D341Med (cell line): ENCODE measurements at places on chromosomes 6 and 20.

- DNase-seq = no peak
Observed at GRCh38 chr6:159540152-159540551, 152.9 kb downstream of the SOD2 start.

- DNase-seq = no peak
Observed at GRCh38 chr6:151018911-151019782, 153.6 kb downstream of the MTHFD1L start.

- no peak for DNase-seq
Observed at GRCh38 chr6:155528982-155529453, 73.4 kb upstream of the NOX3 start.

DNA sequence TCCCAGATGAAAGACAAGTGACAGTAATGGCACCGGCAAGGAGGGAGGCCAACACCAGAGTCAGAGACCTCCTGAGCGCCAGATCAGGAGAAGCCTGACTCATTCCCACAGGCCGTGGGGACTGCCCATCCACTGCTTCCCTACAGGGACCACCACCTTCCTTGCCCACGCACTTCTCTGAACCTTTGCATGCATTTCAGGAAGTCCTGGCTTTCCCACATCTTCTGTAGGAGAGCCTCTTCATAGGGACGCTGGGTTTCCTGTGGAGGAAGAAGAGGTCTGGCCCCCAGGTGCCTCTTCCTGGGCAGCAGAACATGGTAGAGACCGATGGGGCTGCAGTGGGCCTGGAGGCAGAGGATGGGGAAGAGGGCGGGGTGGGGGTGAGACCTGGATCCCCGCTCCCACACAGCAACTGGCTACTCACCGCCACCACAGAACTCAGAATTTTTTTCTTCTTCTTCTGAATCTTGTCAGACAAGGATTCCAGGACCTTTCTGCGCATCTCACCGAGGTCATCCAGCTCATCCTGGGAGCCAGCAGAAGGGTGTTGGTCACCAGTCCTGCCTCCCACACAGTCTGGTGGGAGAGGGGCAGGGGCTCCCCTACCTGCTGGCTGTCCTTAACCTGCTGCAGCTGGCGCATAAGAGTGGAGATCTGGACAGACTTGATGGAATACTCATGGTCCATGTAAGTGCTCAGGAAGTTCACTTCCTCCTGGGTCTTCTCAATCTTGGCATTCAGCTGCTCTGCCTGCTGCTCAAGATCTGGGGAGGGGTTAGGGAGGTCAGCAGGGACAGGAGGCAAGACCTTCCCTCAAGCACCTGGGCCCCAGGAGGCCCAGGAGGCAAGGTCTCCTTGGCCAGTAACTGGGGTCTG, 13.7 kb downstream of the C20orf96 start:
- no peak for DNase-seq

- DNase-seq = no peak
Observed at GRCh38 chr20:21380711-21381110, 16.6 kb downstream of the NKX2-4 start.

DNA sequence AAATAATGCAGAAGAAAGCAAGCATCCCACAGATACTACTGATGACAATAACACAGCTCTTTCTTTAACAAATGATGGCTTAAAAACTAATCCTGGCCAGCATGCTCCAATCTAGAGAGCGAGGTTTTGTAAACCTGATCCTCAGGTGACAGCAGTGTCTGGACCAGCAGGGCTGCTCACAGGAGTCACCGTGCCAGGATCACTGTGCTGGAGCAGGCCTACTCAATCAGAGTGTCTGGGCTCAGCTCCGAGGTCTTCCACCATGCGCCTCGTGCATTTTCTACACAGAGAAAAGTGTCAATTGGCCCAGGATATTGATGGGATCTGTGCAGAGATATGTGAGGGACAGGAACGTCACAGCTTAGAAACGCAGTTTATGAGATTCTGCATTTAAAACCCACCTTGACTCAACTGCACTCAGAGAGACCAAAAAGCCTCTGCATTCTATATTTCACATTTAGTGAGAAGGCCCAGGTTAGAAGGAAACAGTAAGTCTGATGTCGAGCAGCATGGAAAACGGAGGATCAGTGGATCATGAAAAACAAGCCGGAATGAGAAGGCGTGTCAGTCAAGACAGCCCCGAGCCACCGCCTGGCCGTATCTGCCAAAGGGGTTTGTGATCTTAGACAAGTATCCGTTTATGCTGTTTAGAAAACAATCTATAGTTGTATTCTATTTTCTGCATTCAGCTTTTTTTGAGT, 7.8 kb downstream of the RAMACL start:
- DNase-seq = no peak

DNA sequence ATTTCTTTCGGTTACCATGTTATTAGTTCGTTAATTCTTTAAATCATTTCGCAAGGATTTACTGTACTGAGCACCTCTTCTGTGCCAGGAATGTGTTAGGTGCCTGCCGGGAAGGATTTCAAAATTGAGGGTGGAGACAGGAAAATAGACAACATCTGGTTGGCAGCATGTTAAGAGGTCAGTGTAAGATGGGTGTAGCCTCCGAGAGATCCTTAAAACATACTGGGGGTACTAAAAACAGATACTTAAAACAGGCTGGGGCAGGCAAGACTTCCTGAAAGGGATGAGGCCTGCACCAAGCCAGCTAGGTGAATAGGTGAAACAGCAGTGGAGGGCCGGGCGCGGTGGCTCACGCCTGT, 178.0 kb upstream of the SGK1 start:
- DNase-seq = no peak

- no peak for DNase-seq
Observed at GRCh38 chr6:161038229-161039031, 46.9 kb downstream of the MAP3K4 start.

GRCh38 chr6:122622479-122622878, 12.3 kb downstream of the PKIB start:
- DNase-seq = no peak

- no peak for DNase-seq
Observed at GRCh38 chr6:6891125-6891721, 216.5 kb upstream of the RREB1 start.

GRCh38 chr20:41989039-41989679, 371.0 kb upstream of the CHD6 start:
- no peak for DNase-seq

- DNase-seq = no peak
Observed at GRCh38 chr6:165611294-165611693, 51.7 kb downstream of the PDE10A start.

GRCh38 chr6:27138837-27139755, 108.4 kb upstream of the PRSS16 start:
- DNase-seq = peak; percentile 68

- DNase-seq = no peak
Observed at GRCh38 chr6:49326347-49326746, 136.7 kb downstream of the MMUT start.

- DNase-seq = peak; percentile 39
Observed at GRCh38 chr20:52150440-52151258, 40.9 kb downstream of the ZFP64 start.

- DNase-seq = no peak
Observed at GRCh38 chr6:109515781-109516409, 32.9 kb upstream of the ZBTB24 start.

DNA sequence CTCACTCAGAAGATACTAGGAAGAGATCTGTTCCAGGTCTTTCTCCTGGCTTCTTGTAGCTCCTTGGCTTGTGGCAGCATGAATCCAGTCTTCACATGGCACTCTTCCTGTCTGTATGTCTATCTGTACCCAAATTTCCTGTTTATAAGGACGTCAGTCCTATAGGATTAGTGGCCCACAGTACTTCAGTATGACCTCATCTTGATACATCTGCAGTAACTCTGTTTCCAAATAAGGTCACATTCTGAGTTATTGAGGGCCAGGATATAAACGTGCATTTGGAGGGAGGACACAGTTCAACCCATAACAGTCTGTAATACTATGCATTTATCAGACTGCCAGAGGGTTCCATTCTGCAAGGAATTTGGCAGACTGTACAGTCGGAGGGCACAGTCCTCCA, 57.6 kb upstream of the DYNLRB1 start:
- no peak for DNase-seq

- no peak for DNase-seq
Observed at GRCh38 chr6:128487746-128488145, 32.7 kb downstream of the PTPRK start.

DNA sequence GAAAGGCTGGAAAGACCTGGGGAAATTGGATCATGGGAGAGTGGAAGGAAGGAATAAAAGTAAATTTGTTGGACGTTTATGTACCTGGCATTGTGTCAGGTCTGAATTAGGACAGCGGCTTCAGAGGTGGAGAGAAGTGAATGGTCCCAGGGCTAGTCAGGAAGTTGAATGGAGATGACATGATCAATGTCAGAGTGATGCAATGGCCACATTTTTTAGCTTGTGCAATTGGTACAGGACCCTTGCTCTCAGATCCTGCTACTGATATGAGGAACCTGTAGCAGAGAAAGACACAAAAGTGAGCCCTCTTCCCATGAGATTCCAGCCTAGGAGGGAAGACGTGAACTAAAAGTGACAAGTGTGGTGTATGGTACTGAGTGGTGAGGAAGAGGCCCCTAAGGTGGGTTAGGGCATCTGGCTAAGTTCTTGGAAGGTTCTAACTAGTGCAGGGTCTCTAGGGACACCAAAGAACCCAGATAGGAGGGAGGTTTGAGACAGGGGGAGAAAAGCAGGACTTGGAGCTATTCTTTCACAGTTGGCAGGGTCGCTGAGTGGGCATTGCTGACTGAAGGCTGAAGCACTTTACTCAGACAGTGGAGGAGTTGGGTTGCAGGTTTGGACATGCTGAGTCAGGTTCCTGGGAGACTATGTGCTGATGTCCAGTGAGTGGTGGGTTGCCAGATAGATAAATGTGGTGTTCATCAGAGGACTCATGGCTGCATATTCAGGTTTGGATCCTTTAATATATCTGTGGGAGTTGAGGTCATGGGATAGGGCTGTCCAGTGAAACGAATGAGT, 266.1 kb upstream of the RNF24 start:
- DNase-seq = no peak

GRCh38 chr6:139570166-139570565, 195.7 kb upstream of the CITED2 start:
- no peak for DNase-seq

- no peak for DNase-seq
Observed at GRCh38 chr6:63805808-63806572, 170.4 kb downstream of the PHF3 start.

DNA sequence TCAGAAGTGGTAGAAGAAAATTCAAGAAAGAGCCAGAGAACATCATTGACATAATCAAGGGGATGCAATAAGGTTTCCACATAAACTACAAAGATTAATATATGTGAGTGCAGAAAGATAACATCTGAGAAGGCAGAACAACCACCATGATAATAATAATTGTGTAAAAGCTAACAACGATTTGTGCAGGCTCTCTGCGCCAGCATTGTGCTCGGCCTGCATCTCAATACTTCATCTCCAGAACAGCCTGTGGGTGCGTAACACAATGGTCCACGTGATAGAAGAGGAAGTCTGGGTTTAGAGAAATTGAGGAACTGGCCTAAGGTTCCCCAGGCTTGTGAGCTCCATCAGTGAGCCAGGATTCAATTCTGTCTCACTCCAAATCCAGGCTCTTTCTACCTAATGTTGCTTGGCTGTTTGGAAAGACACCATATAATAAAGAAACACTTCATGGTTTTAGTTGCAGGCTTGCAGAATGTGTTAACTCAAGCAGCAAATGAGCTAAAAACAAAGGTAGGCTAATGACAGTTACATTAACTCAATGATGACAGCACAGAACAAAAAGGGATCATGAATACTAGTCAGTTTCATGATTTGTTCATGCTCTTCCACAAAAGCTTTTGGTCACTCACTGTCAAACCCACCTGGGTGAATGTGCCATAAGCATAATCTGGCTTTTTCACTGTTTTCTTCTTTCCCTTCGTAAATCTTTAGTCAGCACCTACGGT, 71.2 kb downstream of the LY86 start:
- DNase-seq = no peak

- no peak for DNase-seq
Observed at GRCh38 chr6:20773822-20774221, 239.6 kb downstream of the CDKAL1 start.

DNA sequence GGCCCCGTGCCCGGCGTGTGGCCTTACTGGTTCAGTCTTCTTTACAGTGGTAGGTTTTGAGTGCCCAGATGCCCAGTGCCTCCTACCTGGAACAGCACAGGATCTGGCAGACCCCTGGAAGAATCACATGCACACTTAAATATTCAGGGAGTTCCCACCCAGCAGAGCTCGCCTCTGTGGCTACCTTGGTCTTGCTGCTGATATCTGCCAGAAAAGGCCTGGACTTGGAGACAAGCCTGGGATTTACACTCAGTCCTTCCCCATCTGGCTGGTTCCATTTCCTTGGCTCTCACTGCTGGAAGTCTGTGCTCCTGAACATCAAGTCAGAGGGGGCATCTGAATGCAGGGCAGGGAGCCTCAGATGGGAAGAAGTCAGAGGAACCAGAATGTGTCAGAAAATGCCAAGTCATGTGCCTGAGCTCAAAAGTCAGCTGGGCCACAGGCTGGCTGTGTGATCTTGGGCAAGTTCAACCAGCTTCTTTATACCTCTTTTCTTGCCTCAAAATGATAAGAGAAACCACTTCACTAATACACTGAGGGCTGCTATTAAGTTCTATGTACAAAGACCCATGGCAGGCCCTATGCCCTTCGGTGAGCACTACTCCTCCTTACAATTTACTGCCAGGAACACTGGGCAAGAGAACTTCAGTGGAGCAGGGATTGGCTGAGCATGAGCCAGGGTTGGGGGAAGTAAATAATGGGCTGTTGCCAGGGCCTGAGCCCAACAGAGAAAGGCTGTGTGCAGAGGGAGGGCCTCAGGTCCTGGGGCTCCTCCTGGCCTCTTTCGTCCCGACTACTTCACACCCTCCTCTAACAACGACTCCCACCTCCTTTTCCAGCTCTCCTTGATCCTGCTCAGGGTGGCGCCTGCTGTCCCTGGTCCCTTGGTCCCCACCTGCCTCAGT, 158.1 kb upstream of the PROKR2 start:
- DNase-seq = no peak

GRCh38 chr6:113120582-113121285, 736.4 kb upstream of the MARCKS start:
- DNase-seq = no peak
